Stimulated activated CD4-positive, alpha-beta T cell treated with anti-CD3 and anti-CD28 coated beads, TNF-alpha, amount 100 ng/mL, for 4 hours (primary cell): ENCODE measurements at places on chromosomes 7 and 10.

DNA sequence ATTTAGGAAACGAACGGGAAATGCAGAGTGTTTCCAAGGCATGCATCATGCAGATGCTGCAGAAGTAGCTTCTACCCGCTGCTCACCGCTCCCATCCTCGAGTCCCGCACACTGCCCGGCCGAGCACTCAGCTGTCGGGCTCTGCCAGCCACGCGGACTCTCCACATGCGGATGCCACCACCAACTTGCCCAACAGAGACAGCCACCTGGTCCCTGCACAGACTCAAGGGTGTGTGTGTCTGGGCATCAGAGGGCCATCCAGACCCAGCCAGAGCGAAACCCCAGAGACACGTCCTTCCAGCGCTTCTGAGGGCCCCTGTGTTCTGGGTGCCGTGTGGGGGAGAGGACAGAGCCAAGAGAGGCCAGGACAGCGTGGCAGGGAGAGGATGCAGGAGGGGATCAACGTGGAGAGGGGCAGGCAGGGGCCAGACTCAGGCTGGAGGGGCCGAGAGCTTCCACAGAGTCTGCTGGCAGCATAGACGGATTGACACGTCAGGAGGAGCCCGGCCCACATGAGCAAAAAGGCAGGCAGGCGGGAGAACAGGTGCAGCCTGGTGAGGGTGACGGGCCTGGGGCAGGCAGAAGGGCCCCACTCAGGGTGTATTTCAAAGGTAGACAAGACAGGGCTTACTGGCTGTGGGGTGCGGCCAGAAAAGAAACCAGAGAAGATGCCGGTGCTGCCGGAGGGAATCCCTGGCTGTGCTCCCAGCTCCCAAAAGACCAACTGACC is 18.3 kb downstream of the GPER1 start:
- no peak for DNase-seq

- DNase-seq, result no peak
Observed at GRCh38 chr7:51369746-51370145, 53.1 kb upstream of the COBL start.

- no peak for DNase-seq
Observed at GRCh38 chr7:30303312-30304039, 19.1 kb downstream of the ZNRF2 start.

GRCh38 chr7:95630702-95631458 is 34.6 kb upstream of the PDK4 start:
- no peak for DNase-seq

DNA sequence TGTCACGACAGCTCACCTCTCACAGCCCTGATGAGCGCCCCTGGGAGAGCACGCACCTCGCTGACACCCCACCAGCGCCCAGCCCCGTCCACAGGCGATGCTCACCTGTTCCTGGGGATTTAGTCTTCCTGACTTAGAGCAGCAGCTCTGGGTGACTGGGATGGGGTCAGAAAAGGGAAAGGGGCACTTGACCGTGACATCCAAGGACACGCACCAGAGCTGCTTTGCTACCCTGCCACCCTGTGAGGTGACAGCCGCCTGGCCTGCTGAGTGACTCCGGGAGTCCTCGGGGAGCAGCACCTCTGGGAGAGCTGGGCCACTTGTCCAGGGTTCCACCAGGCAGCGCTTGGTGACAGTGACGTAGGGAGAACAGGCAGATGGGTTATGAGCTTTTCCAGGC is 148.2 kb downstream of the PRKAG2 start:
- no peak for DNase-seq

- DNase-seq, result no peak
Observed at GRCh38 chr10:114379631-114380041, 24.7 kb downstream of the AFAP1L2 start.

GRCh38 chr10:55242544-55242943 is 441.5 kb upstream of the PCDH15 start:
- no peak for DNase-seq

DNA sequence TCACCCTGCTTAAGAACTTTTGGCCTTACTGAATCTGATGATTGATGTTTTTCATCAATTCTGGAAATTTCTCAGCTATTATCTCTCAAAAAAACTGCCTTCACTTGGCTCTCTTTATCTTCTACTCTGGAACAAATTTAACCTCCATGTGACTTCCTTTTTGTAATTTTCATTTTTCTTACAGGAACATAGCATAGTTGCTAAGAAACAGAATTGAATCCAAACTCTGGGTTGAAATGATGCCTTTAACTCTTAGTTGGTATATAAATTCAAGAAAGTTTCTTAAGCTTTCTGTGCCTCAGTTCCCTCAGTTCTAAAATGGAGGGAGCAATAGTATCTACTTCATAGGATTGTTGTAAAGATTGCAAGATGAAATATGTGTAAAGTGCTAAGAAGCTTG is 19.8 kb downstream of the GPR141 start:
- no peak for DNase-seq

DNA sequence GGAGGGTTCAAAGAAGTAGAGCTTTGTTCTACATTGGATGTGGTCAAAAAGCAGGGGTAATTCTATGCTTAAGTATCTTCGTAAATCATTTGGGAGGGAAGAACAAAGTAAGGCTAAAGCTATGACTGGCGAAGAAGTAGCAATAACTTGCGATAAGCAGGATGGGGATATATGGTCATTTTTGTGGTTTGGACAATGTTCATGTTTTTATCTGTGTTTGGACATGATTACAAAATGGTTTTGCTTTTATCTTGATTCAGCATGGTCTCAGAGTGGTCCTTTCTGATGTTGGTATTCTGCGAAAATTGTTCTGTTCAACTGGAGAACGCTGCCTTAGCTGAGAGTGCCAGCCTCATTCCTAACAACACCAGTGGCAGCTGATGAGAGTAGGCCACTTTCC is 208.8 kb downstream of the SEMA3A start:
- no peak for DNase-seq
